ENCODE measurements at places on chromosomes 16 and 17.
A peak's percentile ranks its signal among the peaks of the same experiment; 100 is the strongest.

- peak; percentile 70 for DNase-seq
Measured at GRCh38 chr17:61574542-61575351, 16.3 kb downstream of the NACA2 start.

DNA sequence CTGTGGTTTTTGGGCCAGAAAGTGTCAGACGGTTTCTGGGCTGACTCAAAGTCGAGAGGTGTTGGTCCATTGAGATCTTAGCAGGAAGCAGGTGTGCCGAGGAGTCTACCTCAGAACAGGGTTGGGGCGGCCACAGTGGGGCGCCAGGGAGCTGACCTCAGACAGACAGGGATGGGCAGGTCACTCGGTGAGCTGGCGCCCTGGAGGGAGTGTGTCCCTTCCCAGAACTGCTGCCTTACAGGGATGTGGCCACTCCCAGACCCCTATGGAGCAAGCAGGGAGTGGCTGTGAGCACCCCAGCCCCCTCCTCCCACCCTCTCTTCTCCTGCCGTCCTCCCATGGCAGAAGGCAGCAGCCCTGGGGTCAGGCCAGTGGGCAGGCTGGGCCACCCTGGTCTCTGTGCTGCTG lies 14.0 kb upstream of the DPEP1 start:
- peak; percentile 61 for DNase-seq

DNA sequence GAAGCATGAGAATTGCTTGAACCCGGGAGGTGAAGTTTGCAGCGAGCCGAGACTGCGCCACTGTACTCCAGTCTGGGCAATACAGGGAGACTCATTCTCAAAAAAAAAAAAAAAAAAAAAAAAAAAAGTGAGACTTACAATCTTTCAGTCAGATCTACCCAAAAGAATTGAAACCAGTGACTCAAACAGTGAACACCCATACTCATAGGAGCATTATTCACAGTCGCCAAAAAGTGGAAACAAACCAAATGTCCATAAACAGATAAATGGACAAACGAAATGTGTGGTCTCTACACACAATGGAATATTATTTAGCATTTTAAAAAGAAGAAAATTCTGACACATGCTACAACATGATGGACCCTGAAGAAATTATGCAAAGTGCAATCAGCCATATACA lies 9.1 kb upstream of the SCNN1B start:
- no peak for DNase-seq

DNA sequence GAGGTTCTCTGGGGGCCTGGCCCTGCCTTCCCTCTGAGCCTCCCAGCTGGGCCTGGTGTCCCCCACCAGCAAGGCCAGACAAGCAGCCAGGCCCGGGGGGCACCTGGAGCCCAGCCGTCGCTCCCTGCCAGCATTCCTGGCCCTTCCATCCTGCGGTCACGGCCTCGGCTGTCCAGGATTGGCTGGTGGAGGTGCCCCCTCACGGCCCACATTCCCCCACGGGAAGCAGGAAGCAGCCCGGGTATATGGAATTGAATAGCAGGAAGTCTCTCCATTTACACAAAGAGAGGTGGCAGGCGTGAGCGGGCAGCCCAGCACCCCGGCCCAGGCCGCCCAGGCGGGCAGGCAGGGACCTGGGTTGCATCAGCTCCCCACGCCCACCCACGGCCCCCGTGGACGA lies 14.5 kb downstream of the TRAF7 start:
- DNase-seq = no peak

- no peak for DNase-seq
Measured at GRCh38 chr17:66682283-66682682, 152.6 kb upstream of the CACNG5 start.

DNA sequence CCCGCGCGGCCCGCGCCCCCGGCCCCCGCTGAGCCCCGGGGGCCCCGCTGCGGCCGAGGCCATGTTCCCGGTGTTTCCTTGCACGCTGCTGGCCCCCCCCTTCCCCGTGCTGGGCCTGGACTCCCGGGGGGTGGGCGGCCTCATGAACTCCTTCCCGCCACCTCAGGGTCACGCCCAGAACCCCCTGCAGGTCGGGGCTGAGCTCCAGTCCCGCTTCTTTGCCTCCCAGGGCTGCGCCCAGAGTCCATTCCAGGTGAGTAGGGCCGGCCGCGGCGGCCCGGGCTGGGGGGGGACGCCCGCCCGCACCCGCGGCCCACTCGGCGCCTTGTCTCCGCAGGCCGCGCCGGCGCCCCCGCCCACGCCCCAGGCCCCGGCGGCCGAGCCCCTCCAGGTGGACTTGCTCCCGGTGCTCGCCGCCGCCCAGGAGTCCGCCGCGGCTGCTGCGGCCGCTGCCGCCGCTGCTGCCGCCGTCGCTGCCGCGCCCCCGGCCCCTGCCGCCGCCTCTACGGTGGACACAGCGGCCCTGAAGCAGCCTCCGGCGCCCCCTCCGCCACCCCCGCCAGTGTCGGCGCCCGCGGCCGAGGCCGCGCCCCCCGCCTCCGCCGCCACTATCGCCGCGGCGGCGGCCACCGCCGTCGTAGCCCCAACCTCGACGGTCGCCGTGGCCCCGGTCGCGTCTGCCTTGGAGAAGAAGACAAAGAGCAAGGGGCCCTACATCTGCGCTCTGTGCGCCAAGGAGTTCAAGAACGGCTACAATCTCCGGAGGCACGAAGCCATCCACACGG lies 504 bp downstream of the MAZ start:
- no peak for DNase-seq

DNA sequence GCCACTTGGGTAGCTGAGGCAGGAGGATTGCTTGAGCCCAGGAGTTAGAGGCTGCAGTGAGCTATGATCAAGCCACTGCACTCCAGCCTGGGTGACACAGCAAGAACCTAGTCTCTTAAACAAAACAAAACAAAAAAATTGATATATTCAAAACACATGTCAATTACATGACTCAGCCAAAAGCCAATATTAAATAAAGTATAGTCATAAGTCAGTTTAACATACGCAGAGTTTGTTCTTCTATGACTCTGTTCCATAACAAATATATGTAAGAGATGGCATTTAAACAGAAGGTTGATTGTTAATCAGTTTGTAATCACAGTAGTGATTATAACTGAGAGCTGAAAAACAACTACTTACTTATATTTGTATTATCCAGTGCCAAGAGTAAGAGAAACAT lies 106.5 kb downstream of the CDH8 start:
- no peak for DNase-seq

DNA sequence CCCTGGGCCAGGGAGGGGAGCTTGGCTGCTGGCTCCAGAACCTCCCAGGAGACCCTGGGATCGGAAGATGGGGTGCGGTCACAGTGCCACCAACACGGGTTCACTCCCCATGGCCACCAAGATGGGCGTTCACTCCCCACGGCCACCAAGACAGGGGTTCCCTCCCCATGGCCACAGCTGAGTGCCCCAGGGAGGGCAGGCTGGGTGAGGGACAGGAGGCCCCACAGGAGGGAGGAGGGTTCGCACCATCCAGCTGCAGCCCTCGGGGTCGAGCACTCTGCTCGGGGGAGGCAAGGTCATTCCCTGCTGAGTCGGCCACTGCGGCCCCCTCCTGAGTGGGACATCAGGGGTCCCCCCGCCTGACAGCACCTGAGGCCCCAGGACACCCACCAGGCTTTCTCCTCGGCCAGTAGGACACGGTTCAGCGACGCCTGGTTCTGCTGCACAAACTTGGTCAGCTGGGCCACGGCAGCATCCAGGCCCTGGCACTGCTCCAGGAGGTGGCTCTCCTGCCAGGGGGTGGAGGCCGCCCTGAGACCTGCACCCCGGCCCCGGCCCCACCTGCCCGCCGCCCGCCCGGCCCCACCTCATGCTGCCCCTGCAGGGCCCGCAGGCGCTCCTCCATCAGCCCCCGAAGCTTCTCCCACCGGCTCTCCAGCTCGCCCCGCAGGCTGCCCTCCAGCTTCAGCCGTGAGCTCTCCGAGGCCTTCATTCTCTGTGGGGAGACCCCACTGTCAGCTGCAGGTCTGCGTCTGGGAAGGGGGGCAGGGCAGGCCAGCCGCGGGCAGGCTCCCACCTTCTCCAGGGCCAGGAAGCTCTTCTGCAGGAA lies 5.9 kb downstream of the CCDC154 start:
- no peak for DNase-seq

- DNase-seq = no peak
Measured at GRCh38 chr17:21028192-21028591, 14.6 kb downstream of the USP22 start.

DNA sequence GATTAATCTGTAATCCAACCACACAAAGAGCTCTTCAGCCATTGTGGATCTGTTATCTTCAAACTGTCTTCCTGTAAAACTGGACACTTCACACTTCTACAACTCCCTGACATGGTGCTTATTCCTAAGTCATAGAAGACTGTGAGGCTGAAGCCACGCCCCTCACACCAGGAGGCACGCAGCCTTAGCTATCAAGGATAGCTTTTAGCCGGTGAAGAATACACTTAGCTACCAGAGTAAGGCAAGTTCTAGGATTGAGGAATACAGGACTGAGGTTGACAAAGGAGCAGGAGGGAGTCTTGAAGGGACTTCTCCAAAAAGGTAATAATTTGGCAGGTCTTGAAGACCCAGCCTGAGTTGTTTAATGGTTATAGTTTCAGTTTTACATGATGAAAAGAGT lies 79.8 kb upstream of the GAS7 start:
- DNase-seq = no peak

DNA sequence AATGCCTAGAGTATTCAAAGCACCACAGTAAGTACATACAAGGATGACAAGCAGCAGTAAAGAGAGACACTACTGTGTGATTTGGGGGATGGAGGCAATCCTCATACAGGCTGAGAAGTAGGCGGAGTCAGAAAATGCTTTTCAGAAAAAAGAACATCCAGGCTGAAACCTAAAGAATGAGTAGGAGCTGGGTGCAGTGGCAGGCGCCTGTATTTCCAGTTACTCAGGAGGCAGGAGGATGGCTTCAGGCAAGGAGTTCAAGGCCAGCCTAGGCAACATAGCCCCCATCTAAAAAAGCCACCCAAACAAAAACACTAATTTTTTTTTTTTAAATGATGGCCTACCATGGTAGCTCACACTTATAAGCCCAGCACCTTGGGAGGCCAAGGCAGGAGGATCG lies 10.3 kb downstream of the KANSL1 start:
- DNase-seq = peak; percentile 44

DNA sequence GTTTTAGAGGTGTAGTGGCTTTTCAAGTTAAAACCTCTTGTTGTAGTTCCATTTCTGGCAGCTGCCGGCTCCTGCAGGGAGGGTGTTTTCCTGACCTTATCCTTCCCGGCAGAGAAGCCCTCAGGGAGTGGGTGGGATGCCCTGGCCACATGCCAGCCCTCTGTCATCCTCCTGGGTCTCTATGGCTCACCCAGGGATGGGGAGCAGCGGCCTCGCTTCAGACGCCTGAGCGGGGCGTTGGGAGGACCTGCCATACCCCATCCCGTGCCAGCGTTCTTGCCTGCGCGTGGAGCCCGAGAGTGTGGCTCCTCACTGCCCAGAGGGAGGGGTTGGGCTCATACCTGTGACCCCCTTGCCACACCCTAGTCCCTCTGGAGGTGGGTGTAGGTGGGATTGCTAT lies 11.9 kb downstream of the KCNJ12 start:
- no peak for DNase-seq

GRCh38 chr17:14245002-14245401 lies 8.3 kb upstream of the CDRT15 start:
- DNase-seq = no peak

DNA sequence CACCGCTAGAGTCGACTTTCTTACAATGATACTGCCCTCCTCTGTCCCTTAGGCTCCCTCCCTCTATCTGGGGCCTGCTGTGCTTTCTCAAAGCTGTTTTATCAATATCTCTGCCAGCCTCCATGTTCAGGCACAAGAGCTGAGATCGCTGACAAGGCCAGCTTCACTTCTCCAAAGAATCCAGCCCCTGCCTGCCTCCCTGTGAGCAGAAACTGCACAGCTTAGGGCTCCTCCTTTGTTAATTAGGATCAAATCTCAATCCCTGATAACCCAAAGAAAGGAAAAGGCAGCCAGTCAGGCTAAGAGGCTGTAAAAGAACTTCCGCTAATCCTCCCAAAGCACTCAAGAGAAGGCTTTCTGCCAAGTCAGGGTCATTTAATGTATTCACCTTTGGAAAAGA lies 616.0 kb upstream of the CDH11 start:
- no peak for DNase-seq

- peak; percentile 49 for DNase-seq
Measured at GRCh38 chr17:62720126-62720850, 87.8 kb downstream of the MARCHF10 start.

DNA sequence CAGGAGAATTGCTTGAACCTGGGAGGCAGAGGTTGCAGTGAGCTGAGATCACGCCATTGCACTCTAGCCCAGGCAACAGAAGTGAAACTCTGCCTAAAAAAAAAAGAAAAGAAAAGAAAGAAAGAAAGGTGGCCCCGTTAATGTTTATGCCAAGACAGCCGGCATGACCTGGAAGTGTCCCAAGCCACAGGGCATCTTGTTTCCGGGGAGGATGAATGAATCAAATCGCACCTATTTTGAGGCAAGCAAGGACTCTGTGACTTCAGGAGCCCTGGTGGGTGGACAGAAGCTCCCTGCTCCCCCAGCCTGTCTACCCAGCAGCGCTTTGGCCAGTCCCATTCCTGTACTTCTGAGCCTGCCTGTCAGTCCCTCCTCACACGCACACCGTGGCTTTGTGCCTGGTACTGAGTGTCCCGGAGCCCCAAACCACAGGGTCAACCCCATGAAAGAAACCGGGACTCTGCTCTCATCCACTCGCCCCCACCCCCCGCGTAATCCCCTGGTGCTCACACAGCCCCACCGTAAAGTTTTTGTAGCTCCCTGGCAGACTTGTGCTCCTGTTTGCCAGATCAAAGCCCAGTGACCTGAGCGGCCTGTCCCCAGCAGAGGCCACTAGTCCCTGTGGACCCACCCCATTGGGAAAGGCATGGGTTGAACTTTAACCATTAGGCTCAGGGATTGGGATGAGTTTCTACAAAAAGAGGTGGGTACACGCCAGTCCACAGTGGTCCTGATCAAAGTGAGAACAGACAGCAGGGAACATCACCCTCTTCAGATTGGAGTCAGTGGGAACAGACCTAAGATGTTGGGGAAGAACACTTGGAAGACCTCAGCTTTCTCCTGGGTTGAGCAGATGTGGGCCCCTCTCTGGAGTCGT lies 19.3 kb downstream of the CD2BP2 start:
- peak; percentile 22 for DNase-seq

GRCh38 chr17:10754109-10754508 lies 24.3 kb upstream of the TMEM220 start:
- peak; percentile 22 for DNase-seq

DNA sequence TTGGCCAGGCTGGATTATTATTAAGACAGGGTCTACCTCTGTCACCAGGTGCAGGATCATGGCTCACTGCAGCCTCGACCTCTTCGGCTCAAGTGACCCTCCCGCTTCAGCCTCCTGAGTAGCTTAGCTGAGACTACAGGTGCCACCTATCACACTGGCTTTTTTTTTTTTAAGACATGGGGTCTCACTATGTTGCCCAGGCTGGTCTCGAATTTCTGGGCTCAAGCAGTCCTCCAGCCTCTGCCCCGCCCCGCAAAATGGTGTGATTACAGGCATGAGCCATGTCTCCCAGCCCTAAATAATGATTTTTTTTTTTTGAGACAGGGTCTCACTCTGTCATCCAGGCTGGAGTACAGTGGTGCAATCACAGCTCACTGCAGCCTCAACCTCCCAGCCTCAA lies 5.8 kb downstream of the OVCA2 start:
- no peak for DNase-seq

DNA sequence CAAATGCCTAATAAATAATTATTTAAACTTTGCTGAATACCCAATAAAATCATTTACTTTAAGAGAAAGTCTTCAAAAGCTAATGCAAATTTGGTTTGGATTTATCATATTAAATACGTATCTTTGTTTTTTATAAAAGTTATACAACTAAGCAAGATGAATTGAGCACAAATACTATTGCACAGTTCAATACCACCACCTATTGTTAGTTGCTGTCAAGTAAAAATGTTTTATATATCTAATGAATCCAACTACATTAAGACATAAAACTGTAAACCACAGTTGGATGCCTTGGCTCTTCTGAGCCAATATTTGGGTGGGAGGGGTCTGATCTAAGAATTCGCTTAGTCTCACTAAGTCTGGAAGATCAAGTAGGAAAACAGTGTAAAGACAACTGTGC lies 7.7 kb downstream of the FBXL20 start:
- DNase-seq = no peak

All from epithelial cell of esophagus (primary cell).